ENCODE measurements at places on chromosomes 4 and X. TPM values are rescaled to one million over a fixed set of nuclear protein-coding genes. Genes with fewer than 3 reads are reported as not detected.

SLC34A2 gene
- 0.19 TPM for total RNA-seq

CT45A1 gene
- total RNA-seq: not detected

VCX3B gene
- total RNA-seq: not detected

MMGT1 gene
- total RNA-seq: 19.3 TPM
